ENCODE measurements at places on chromosomes 4 and X.

DNA sequence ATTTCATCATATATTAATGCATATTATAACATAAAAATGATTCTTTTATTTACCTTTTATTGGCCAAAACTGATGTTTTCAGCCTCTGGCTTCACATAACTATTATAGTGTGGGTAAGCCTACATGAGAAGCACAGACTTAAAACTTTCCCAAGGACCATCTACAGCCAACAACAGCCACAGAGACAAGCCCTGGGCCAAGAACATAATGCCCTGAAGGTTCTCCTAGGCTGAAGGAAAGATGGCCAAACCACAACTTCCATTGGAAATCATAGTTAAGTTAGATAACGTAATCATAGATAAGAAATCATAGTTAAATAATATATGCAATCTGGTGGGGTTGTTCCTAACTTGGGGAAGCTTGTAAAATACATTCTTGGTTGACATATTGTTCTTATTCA is 280.0 kb upstream of the EMCN start:
- no peak for DNase-seq

DNA sequence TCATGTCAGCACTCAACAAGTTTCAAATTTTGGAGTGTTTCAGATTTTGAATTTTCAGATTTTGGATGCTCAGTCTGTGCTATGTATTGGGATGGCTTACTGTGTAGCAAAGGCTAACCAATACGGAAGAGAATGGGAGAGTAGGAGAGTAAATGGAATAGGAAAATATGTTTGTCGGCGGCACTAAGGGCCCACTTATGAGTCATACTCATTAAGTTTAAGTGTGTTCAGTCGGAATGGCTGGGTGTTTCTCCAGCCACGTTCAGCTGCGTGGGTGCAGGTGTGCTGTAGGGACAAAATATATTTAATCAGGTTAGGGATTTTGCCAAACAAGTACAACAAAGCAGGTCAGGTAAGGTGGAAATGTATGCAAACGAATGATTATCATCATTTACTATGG is 13.6 kb downstream of the FTHL17 start:
- no peak for DNase-seq

DNA sequence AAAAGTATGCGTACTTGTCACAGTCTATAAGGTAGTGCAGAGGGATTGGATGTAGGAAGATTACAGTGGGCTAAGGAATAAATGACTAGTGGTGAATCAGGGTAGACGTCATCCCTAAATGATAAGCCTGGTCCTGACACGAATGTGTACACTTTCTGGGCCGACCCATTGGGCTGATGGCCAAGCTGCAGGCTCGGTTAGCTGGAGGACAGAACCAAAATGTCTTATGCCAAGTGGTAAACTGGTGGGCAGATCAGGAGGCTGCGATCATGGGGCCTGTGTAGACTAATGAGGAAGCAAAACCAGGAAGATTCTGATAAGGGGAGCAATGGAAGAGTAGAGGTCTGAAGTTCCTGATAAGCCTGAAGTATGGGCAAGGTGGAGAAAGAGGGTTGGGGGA is 272.8 kb upstream of the GATB start:
- DNase-seq = no peak

GRCh38 chrX:127571834-127572233 is 480.4 kb downstream of the ACTRT1 start:
- DNase-seq = no peak

DNA sequence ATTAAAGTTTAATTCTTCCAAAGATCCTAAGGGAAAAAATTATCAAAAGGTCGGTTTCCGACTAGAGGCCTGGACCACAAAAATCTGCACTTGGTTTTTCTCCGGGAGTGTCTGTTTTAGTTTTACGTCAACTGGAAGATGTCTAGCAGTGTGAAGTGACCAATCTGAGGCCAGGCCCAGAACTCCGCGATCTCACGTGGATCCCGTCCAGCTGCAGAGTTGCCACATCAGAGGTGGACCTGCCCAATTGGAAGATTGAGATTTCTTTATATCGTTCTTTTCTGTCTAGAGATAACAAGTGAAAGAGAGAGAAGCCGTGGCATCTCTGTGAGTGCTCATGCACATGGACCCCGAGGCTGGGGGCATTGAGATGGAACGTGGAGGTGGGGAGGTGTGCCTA is 115.8 kb downstream of the AFF1 start:
- DNase-seq = no peak

DNA sequence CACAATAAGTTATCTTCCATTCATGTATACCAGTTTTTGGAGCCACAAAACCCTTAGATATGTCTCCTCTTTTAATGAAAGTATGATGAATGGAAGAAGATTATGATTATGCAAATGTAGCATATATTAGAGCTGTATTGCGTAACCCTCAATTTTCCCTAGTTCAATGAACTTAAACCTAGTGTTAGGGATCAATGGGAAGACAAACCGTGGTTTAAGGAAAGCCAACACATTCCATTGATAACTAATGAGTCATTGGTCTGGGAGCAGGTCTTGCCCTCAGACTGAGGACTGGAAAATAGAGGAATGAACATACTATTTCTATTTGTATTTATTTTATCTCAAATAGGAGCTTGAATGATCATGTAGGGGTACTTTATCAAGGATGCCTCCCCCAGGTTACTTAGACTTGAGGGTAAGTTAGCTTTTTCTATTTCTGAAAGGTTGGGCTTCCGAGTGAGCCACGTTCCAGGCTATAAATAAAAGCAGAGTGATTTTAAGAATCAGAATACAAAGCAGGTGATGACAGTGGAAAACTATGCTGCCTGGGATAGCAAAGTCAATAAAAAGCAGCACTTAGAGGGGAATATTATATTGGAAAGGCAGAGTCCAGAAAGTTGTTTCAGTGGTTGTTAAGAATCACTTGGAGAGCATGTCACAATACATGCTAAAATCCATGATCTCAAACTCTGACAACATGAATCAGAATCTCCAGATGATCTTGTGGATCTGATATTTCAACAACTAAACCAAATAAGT is 356.0 kb downstream of the ADAM29 start:
- DNase-seq = no peak

- no peak for DNase-seq
Measured at GRCh38 chr4:79959652-79960051, 113.4 kb downstream of the ANTXR2 start.

DNA sequence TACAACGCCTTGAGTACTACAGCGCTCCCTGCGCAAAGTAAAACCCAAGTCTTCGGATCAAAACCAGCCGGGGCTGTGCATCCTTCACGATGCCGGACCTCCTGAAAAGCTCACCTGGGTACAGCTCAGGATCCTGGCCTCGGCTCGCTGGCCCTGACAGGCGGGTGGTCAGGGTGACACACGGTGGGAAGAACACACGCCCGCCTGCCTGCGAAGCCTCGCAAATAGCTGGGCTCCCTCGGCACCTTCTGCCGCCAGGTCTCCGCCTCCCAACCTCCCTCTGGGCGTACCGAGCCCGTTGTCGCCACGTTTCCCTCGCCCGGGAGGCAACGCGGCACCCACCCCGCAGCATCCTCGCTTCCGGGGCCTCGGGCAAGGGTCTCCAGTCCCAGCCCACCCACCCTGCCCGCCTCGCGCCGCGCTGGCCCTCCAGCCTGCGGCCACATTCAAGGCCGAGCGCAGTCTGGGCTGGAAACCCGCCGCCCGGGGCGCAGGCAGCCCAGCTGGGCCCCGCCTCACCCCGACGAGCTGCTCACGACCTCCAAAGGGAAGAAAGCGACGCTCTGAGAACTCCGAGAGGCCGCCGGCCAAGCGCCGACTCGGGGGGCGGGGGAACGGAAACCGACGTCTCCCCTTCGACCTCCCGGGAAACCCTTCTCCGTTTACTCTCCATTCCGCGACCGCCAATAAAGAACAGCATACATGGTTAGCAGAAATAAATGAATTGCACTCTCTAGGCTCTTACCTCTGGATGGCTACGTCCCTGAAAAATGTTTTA is 511 bp downstream of the PPM1K start:
- no peak for DNase-seq

- DNase-seq = no peak
Measured at GRCh38 chr4:173046144-173046543, 122.5 kb upstream of the GALNT7 start.

DNA sequence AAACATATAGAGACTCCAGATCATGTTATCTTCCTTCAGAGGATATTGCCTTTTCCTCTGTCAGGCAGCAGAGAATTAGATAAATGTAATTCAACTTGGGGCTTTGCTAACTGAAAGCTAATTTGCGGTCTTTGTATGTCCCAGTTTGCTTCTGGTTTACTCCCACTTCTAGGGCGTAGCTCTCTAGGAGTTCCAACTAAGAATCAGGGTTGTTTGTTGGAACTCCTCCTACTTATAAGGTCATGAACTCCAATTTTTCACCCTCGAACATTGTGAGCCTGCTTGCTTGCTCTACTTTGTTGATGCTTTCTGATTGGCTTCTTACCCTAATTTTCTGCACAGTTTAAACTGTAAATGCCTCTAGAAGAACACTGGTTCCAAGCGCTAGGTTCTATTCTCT is 66.1 kb downstream of the FMR1NB start:
- DNase-seq = no peak
